Stimulated activated CD4-positive, alpha-beta T cell treated with anti-CD3 and anti-CD28 coated beads, TNF-alpha, amount 100 ng/mL, for 24 hours (primary cell): ENCODE measurements at places on chromosomes 2 and 18.

GRCh38 chr2:46689993-46690392 is 210.6 kb downstream of the TMEM247 start:
- no peak for DNase-seq

DNA sequence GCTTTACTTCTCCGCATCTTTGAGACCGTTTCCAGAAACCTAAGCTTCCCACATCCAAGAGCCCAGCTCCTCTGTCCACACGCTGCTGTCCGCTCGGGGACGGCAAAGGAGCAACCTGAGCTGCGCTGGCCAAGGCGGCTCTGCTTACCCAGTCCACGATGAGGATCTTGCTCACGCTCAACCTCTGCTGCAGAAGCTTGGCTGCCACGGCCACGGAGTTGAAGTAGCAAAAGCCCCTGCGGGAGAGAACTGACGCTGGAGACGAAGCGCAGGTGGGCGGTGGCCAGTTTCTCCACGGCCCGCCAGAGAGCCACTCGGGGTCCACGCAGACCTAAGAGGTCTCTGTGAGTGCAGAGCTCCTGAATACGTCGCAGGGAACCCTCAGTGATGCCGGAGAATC is 236.1 kb downstream of the TWIST2 start:
- DNase-seq = no peak

- DNase-seq = no peak
Measured at GRCh38 chr18:6256521-6256920, 158.2 kb downstream of the L3MBTL4 start.

GRCh38 chr2:95354469-95354901 is 48.0 kb upstream of the FAHD2A start:
- no peak for DNase-seq

DNA sequence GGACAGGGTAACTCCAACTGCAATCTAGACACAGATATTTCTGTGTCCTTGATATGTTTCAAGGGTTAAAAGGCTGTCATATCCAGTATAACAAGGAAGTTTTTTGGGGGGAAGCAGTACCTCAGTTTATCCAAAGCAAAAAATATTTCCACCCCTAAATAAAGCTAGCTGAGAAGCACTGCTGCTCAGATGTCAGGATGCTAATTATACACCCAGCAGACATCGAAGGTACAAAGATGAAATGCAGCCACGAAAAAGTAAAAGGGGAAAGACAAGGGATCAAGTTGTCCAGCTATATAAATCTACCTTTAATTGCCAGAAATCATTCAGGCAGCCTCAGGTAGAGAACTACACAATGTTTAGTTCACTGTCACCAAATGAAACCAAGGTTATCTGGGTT is 26.2 kb downstream of the ELAC1 start:
- DNase-seq = no peak

DNA sequence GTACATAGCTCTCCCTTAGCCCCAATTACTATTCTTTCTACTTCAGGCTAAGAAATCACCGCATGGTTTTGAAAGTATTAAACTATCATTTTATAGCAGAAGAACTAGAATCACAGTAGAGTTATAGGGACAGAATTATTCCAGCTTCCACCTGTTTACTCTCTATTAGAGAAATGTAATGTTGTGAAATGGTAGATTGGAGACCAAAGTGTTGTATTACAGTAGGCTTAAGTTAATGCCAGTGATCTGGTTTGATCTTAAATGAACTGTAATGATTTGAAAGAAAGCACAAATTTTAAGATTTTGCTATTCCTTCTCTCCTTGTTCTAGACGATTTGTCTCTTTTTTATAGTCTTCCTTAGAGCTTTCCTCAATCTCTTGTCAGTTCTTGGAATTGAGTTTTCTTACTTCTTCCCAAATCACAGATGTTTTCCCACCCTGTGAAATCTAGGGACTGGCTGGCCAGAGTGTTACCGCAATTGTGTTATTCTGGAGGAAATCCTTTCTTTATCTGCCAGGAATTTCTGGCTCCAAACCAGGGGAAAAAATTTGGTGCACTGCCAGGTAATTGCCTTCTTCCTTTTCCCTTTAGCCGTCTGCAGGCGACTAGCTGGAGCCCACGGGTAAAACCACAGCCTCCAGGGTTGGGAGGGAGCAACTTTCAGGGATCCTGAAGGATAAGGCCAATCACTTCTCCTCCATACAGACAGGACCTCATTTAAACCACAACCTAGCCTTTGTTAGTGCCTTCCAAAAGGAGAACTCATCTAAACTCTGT is 51.7 kb downstream of the NOP58 start:
- no peak for DNase-seq

GRCh38 chr2:158743466-158743865 is 51.7 kb upstream of the DAPL1 start:
- no peak for DNase-seq

- no peak for DNase-seq
Measured at GRCh38 chr2:182597570-182598295, 118.3 kb upstream of the DNAJC10 start.

- DNase-seq = no peak
Measured at GRCh38 chr2:55120634-55121359, 70.5 kb upstream of the RTN4 start.

- no peak for DNase-seq
Measured at GRCh38 chr2:226117510-226118065, 682.0 kb downstream of the IRS1 start.

DNA sequence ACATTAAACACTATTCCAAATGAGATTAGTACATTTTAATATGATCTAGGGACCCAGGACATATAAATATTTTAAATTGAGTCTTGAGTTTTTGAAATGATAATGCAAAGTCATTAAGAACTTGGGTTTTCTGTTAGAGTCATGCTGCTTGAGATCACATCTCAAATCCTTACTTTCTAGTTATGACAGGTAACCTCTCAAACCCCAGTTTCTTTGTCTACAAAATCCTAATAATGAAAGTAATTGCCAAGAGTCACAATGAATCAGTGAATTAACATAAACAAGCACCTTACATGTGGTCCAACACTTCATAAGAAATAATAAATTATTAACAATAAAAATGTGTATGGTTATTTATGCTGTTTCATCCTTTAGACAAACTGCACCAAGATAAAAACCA is 607.6 kb downstream of the LRP1B start:
- DNase-seq = no peak
